ENCODE measurements at places on chromosomes 4 and X.
A peak's percentile ranks its signal among the peaks of the same experiment; 100 is the strongest.

DNA sequence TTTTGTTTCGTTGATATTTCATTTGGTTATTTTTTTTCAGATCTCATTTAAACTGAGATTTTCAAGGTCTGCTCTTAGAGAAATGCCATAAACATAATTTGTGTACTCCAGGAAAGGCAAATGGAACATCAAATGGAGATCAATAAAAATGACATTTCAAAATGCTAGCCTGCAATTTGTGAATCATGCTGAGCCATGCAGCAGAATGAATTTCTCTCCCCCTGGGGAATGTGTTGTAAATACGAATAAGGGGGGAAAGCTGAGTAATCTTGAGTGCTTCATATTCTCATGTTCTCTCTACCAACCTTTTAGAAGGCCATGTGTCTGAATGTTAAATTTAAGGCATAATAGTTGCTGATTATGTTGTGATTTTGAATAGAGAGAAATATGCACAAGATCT, 7.8 kb downstream of the ZCCHC4 start:
- no peak for DNase-seq

DNA sequence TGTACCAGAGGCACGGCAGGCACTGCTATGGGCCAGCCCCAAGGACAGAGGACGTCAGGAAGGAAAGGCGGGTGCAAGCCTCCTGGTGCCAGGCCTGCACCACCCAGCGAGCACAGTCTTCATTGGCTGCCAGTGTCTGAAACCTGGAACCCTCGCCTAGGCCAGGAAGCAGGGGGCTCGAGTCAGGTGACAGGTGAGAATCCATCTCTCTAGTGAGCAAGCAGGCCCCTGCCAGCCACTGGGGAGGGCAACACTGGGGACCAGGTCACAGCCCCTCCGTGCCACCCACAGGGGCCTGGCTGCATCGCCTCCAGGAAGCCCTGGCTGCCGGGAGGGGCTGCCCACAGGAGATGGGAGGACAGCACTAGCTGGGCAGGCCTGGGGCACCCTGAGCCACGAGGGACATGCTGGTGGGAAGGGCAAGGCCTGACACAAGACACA, 6.9 kb upstream of the HAUS3 start:
- DNase-seq: peak; percentile 11

GRCh38 chr4:36757580-36758311, 476.3 kb downstream of the DTHD1 start:
- no peak for DNase-seq

- DNase-seq: no peak
These were observed 3.1 kb downstream of the SLC34A2 start for GRCh38 chr4:25658777-25659176.

- no peak for DNase-seq
These were observed 39.5 kb downstream of the ENOPH1 start for GRCh38 chr4:82469791-82470345.

DNA sequence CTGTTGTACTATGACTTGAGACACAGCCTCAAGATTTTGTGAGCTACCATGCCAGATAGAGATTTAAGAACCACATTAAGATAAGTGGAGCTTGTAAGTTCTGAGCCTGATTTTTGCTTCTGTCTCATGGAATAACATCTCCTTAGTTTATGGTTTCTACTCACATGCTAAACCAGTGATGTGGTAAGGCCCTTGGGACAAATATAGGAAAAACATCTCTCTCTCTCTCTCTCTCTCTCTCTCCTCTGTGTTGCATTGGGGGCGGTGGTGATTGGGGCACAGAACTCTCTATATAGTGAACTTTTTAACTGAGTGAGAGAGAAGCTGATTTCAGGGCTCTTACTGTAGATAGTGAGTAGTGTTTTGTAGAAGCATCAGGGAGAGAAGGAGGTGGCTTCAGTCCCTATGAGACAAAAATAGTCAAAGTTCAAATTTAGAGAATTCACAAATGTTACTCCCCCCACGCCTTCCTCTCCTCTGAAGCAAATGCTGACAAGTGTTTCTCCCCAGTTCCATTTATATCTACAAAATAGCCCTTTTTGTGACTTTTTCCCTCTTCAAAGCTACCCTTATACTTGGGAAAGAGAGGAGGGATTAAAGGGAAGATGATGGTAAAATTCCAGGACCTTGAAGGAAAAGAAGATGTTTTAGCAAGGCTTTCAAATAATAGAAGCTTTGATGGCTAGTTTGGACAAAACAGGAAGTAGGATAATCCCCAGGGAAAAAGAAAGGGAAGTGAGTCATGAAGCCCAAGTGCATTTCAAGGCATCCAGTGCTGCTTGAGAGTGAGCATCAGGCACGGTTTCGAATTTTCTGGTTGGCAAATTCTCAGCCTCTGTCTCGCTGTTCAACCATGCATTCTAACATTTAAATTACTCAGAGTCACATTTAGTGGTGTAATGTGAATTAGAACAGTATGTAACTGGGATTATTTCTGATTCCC, 134.3 kb upstream of the AP1S2 start:
- no peak for DNase-seq
